SW 1271 (cell line): ENCODE measurements at places on chromosomes 1 and 21.
A peak's percentile ranks its signal among the peaks of the same experiment; 100 is the strongest.

- no peak for DNase-seq
Observed at GRCh38 chr1:91981996-91982609, 32.9 kb downstream of the BRDT start.

- DNase-seq, result no peak
Observed at GRCh38 chr1:227453631-227454355, 109.6 kb upstream of the ZNF678 start.

- peak; percentile 66 for DNase-seq
Observed at GRCh38 chr1:199685369-199685768, 342.1 kb upstream of the NR5A2 start.

GRCh38 chr1:107633596-107633995 lies 331.4 kb downstream of the VAV3 start:
- DNase-seq, result no peak

- DNase-seq, result no peak
Observed at GRCh38 chr21:43972850-43973633, 39.1 kb upstream of the TRAPPC10 start.

- DNase-seq, result no peak
Observed at GRCh38 chr21:17901458-17902079, 82.4 kb upstream of the C21orf91 start.

GRCh38 chr1:30534551-30534940 lies 188.8 kb downstream of the MATN1 start:
- DNase-seq, result no peak

GRCh38 chr1:17119076-17119772 lies at the start of gene PADI2:
Gene PADI2, minus strand, starts transcription at chr1:17119451. Its CDS starts 80 bp downstream, at chr1:17119371.
- DNase-seq, result peak; percentile 31

GRCh38 chr21:33383056-33383888 lies 19.9 kb upstream of the IFNGR2 start:
- DNase-seq, result peak; percentile 39

GRCh38 chr1:155170101-155170785 lies 2.9 kb downstream of the KRTCAP2 start:
- no peak for DNase-seq

DNA sequence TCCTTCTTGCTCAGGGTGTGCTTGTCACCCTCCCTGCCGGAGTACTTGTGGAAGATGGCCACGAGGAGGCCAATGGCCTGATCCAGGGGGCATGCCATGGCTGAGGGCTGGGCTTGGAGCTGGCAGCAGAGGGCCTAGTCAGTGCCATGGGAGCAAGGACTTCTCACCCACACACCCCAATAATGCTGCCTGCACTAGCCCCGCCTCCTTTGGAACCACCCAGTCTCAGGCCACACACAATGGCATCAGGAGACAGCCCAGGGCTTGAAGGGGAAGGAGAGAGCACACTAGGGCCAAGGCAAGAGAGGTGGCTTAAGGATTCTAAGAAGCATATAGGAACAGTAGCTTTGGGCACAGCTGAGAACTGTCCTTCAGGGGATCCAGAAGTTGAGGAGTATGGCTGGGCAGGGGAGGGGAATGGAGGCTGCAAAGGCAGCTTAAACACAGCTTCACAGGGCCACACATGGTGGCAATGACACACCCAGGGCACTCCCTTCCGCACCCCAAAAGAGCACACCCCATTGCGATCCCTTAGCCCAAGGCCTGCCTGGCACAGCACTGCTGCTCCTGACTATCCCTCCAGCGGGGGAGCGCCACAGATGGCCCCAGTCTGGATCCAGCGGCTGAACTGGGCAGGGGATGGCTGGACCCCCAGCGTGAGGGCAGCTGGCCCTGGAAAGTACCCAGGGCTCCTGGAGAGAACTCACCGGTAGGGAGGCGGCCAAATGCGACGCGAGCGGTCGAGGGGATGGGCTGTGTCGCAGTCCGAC lies at the start of gene S100A6:
Gene S100A6, minus strand, starts transcription at position 750 of the 770 bp plus-strand sequence. Its CDS starts 652 bp downstream, at position 98.
- DNase-seq, result peak; percentile 38

- DNase-seq, result no peak
Observed at GRCh38 chr21:36096398-36097290, 26.8 kb downstream of the CBR1 start.

DNA sequence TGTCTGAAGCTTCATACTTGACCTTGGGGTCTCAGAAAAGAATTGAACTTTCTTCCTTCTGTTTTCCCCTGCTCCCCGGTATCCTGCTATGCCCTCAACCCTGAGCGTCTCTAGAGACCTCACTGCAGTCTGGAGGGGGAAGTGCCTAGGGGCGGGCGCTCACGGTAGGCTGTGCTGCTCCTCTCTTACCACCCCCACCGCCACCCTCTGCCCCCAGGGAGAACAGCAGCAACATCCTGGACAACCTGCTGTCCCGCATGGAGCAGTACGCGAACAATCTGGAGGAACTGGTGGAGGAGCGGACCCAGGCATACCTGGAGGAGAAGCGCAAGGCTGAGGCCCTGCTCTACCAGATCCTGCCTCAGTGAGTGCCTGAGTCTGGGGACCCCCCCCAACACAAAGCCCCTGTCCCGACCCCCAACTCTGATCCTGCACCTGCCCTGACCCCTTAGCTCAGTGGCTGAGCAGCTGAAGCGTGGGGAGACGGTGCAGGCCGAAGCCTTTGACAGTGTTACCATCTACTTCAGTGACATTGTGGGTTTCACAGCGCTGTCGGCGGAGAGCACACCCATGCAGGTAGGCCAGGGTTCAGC lies 10.3 kb downstream of the NPR1 start:
- no peak for DNase-seq

GRCh38 chr1:26320896-26321295 lies 3.1 kb downstream of the CD52 start:
- DNase-seq, result no peak

DNA sequence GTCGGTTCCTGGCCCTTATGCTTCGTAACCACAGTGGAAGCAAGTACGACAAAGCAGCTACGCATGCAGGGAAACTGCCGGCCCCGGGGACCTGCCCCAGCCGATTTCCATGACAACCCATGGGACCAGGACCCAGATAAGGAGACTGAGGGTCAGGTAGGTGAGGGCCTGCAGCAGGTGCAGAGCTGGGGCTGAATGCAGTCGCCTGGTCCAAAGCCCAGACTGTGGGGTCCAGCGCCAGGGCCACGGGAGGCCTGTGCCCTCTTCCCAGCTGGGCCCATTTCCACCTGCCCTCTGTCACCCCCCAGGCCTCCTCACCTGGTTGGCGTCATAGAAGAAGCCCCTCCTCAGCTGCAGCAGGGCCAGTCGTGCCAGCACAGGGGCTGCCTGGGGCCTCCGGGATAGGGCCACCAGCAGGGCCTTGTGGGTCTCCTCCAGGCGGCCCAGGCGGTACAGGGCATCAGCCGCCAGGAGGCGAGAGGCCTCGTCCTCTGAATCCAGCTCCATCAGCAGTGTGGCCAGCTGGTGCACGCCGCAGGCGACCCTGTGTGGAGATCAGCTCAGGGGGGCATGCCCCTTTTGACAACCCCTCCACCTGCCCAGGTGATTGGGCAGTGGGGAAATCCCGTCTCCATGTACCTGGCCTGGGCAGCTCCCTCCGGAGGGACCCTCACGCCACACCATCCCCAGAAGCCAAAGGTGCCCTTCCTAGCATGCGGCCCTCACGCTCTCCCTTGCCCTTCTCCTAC lies 14.2 kb downstream of the TTC34 start:
- DNase-seq, result no peak

- DNase-seq, result no peak
Observed at GRCh38 chr1:23960291-23961020, 828 bp downstream of the PNRC2 start.

DNA sequence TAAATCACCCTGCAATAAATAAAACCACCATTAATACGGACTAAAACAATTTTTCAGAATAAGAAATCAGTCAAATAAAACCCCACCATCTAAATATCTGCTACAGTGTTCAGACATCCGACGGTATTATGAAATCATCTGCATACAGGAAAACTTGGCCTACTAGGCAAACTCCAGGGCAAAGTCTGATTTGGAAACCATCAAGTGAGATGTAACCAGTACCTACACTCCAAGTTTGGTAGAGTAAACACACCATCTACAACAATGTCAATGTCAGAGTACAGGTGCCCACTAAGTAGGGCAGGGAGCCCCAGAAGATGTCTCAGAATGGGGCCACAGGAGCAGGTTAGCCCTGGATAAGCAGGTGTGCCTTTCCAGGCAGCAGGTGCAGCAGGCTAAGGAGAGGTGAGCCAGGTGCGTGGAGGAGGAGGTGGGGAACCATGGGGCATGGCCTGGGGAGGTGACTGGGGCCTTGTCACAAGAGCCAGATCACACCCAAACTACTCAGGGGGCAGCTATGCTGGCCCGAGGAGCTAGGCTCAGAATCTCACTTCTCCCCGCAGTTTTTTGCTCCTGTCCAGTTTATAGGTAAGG lies 59.6 kb downstream of the CAPZB start:
- DNase-seq, result no peak

- no peak for DNase-seq
Observed at GRCh38 chr1:39380036-39380435, 111.4 kb upstream of the BMP8A start.

- DNase-seq, result peak; percentile 46
Observed at GRCh38 chr1:1019122-1019999, 559 bp upstream of the AGRN start.

DNA sequence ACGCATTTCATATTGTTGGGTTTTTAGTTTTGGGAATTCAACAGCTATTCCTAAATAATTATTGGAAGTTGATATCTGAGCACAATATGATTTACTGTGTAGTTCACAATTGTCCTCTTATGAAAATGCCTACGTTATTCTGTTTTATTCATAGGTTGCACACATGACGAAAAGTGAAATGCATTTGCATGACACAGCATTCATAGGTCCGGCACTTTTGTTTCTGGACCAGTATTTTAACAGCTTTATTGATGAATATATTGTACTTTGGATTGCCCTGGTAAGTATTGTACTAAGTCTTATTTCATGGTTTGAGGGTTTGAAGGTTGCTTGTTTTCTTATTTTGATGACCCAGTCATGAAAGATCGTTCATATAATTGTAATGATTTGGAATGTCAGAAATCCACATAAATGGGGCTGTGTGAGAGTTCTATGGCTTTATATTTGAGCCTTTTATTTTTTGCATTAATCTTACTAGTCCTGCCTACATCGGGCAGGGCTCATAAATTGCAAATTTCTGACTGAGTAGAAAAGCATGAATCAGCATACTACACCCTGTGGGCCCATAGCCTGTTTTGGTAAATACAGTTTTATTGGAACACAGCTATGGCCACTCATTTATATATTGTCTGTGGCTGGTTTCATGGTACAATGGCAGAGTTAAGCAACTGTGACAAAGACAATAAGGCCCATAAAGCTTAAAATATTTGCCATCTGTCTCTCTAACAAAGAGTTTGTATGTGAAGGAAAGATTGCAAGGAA lies 17.0 kb downstream of the DENND2D start:
- no peak for DNase-seq

GRCh38 chr1:15290382-15290781 lies 43.4 kb downstream of the FHAD1 start:
- DNase-seq, result no peak

DNA sequence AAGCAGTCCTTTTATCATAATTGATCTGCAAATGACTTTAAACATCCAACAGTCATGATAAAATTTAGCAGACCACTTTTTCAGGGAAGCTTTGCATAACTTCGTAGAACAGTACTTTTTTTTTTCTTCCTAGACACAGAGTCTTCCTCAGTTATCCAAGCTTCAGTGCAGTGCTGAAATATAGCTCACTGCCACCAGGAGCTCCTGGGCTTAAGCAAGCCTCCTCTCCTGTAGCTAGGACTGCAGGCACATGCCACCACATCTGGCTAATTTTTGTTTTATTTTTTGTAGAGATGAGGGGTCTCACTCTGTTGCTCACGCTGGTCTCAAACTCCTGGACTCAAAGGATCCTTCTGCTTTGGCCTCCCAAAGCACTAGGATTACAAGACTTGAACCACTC lies 3.8 kb downstream of the F13B start:
- no peak for DNase-seq

GRCh38 chr1:67582625-67583461 lies 102.2 kb upstream of the GADD45A start:
- no peak for DNase-seq

DNA sequence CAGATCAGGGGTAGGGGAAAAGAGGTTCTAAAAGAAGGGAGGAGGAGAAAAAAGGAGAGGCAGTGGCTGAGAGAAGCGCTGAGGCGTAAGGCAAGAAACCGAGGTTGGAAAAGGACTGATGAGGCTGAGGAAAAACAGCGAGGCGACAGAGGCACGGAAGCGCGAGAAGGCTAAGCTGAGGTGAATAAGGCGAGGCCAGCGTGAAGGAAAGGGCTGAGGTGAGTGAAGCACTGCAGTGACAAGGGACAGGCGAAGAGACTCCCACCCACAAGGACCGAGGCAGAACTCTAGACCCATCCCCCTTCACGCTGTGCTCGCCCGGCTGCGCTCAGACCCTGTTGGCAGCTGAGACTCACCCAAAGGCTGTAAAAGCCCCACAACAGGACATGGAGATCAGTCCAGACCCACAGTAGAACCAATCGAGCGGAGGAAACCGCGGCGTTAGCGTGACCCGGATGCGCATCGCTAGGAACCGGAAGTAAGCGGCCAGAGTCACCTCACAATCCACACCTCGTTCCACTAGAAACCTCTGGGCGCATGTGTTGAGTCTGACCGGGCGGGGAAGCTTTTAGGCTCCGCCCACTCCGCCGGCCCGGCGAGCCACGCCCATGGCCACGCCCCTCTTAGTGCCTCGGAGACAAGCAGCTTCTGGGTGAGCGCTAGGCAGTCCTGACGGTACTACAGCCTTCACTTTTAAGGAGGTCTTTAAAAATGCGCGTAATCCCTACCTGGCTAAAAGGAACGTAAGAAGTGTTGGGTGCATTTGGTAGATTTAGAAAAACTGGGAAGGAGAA lies at the start of gene EYA3:
Gene EYA3, minus strand, starts transcription at position 443 of the 794 bp plus-strand sequence. CDS start 30,584 bp downstream, outside the sequence.
- peak; percentile 78 for DNase-seq

- DNase-seq, result no peak
Observed at GRCh38 chr1:169902751-169903150, 9.1 kb upstream of the SCYL3 start.

GRCh38 chr1:2955652-2956051 lies 65.6 kb upstream of the ACTRT2 start:
- DNase-seq, result no peak

DNA sequence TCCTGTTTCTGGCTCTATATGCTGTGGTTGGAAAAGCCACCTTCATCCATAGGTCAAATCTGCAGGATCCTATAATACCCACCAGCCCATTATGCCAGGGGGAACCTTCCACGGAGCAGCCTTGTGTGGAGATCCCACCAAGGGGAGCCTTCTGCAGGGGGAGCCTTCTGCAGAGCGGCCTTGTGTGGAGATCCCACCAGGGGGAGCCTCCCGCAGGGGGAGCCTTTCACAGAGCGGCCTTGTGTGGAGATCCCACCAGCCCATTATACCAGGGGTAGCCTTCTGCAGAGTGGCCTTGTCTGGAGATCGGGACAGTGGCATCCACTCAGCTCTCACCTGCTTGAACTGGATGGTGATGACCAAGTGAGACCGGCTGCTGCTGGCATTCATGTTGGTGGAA lies 85.3 kb downstream of the SCCPDH start:
- DNase-seq, result no peak

DNA sequence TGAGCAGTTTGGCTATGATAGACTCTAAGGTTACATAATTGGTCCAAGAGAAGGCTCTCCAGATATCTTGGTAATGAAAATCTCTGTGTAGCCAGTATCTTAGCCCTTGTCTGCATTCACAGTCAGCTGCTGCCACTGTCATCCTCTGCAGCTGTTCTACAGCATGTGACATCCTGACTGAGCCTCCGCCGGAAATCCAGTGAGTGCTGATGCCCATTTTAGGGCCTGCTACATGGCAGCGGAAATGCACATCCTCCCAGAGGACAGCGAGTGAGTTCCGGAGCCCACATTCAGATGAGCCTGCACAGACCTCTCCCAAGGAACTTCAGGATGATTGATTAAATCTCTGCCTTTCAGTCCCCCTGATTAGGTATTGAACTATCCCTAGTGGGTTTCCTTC lies 237.1 kb downstream of the HHIPL2 start:
- no peak for DNase-seq

- DNase-seq, result no peak
Observed at GRCh38 chr1:9061252-9061960, 8.0 kb downstream of the SLC2A5 start.
